Muscle of arm (tissue), 14 donors: ENCODE measurements at places on chromosomes 5 and 9.
A peak's percentile ranks its signal among the peaks of the same experiment; 100 is the strongest.

GRCh38 chr5:158922816-158923215 lies 176.9 kb downstream of the EBF1 start:
- DNase-seq, result no peak

GRCh38 chr9:93612052-93612795 lies 35.8 kb downstream of the PHF2 start:
- no peak for DNase-seq

DNA sequence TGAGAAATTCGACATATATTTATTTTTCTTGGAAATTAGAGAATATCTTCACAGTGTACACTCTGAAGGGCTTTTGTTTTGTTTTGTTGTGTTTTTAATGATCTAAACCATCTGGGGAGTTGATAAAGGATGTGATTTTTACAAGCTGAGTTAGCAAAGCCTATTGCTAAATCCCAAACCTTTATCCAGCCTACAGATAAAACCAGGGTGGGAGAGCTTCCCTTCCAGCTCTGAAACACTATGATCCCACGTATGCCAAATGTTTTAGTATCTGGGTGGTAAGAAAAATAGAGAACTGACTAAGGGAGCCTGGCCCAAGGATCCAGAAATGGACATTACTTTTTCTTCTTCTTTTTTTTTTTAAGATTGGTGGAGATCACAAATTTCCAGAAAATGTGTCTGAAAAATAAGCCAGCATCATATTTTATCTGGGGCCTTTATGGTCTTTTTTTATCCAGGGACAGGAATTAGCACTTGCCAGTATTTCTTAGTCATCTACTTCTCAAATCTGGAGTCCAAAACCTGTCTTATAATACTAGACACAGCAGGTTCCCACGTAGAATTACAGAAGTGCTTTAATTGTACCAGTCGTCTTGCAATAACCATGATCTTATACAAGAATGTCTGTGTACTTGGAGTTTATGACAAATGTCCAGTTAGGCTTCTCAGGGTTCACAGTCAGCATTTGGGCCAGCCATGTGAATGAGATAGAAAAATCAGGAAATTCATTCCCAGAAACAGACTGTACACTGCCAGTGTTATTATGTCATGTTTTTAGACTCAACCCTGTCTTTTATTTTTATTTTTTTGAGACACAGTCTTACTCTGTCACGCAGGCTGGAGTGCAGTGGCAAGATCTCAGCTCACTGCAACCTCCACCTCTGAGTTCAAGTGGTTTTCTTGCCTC lies 290.8 kb upstream of the MPDZ start:
- DNase-seq, result no peak

- no peak for DNase-seq
Measured at GRCh38 chr5:139912158-139912557, 116.5 kb downstream of the PSD2 start.

- DNase-seq, result peak; percentile 62
Measured at GRCh38 chr9:91036826-91037510, 235.3 kb downstream of the SYK start.

DNA sequence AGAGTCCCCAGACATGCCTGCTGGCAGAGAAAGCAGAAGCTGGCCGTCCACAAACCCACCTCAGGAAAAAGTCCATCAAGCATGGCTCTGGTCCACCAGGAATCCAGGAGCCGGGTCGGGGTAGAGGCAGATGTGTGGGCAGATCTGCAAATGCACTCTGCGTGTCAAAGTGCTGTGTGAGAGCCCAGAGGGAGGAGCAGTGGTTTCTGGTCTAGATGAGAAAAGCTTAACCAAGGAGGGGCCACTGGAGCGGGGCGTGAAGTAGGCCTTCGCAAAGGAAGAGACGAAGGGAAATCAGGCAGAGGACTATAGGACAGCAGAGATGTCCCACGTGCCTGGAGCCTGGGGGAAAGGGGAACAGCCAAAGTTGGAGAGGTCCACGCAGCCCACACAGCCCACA lies 40.0 kb downstream of the TTLL11 start:
- DNase-seq, result no peak
